ENCODE measurements at places on chromosomes 11 and 22. TPM values are rescaled to one million over a fixed set of nuclear protein-coding genes. Genes with fewer than 3 reads are reported as not detected.

VWCE gene
- polyA plus RNA-seq, result 2.6 TPM

OR4D10 gene
- polyA plus RNA-seq, result not detected

PHOX2A gene
- not detected for polyA plus RNA-seq

MUC6 gene
- polyA plus RNA-seq, result 35.4 TPM

FAT3 gene
- 8.7 TPM for polyA plus RNA-seq

DNA sequence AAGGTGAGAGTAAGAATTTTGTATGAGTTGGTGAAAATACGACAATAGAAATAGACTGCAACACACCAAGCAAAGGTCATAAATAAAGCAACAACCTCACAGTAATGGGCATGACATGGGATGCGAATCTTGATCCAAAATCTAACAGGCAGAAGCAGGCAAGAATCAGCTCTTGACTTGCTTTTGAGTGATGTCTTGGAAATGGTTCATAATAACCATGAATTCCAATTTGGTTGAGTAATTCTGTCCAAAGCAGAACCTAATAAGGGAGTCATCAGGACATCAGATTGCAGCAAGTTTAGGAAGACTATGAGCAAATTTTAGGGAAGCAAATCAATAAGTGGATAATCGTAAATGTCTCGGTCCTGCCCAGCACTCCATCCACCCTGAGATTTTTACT is 224.0 kb upstream of the ISX start:
- DNase-seq, result no peak

DNA sequence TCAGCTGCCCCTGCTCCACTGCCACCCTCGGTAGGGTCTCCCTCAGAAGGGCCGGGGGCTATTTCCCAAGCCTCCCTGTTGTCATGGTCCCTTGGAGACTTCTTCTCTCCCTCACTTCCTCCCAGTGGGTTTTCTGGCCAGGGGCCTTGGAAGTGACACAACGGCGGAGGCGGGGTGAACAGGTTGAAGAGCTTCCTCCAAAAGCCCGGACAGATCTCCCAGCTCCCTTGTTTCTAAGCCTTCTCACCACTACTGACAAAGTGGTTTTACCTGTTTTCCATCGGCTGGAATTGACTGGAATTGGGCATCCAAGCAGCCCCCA is 14.5 kb downstream of the MYH9 start:
- no peak for DNase-seq

- no peak for DNase-seq
These were observed 46.2 kb downstream of the HIRA start for GRCh38 chr22:19385221-19385906.

- DNase-seq, result no peak
These were observed 33.5 kb downstream of the MMP7 start for GRCh38 chr11:102497061-102497460.

GRCh38 chr11:61007956-61008896 is 36.7 kb downstream of the CD6 start:
- DNase-seq, result no peak

DNA sequence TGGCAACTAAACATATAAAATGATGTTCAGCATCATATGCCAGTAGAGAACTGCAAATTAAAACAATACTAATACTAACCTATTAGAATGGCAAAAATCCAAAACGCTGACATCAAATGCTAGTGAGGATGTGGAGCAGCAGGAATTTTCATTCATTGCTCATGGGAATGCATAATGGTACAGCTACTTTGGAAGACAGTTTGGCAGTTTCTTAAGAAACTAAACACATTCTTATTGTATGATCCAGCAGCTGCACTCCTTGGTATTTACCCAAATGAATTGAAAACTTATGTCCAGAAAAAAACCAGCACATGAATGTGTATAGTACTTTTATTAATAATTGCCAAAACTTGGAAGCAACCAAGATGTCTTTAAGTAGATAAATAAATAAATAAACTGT is 258.0 kb downstream of the TENM4 start:
- DNase-seq, result no peak

GRCh38 chr22:22099194-22099486 is 116.6 kb upstream of the TOP3B start:
- no peak for DNase-seq

- DNase-seq, result no peak
These were observed 27.2 kb upstream of the ADORA2A start for GRCh38 chr22:24400034-24400725.

All from right renal pelvis (tissue), 4 donors.